ENCODE measurements at places on chromosomes 6 and 20.

DNA sequence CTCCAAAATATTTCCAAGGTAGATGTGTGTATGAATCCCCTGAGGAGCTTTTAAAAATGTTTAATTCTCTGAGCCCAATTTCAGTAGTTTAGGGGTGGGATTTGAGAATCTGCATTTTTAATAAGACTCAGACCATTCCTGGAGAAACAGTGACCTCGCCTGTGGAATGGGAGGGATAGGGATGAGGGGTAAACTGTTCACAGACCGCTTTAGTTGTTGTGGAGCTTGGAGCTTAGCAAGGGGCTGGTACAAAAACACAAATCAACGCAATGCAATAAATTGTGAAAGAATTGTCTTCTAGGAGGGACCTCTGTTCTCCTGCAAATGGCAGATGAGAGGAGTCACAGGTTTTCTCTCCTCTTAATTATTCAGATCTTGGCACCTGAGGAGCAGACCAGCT lies 239.3 kb upstream of the SULF2 start:
- no peak for DNase-seq

- no peak for DNase-seq
Measured at GRCh38 chr6:5067305-5067704, 17.8 kb upstream of the PPP1R3G start.

DNA sequence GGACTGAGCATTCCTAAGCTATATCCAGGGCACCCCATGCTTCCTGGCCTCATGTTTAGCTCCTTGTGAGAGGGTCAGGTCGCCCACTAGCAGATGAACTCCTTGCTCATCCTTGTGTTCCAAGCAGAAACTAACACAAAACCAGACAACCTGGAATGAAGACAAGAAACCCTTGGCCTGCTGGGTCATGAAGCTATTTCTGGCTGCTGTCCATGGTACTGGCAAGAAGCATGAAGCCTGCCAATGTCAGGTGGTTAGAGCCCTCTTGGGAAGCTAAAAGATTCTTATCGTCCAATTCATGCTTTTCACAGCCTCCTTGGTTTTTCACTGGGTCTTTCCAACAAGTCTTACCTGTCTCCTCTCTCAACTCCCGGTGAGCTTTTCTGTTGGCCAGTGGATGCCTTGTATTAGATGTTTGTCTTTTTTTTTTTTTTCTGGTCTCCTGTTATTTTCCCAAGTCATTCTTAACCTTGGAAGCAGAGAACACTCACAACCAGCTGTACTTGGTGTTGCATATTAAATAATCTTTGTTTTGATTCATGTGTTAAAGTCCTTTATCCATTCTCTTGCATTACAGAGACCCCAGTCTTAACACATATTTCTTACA lies 180.3 kb downstream of the ANKRD60 start:
- DNase-seq, result peak; percentile 58

- no peak for DNase-seq
Measured at GRCh38 chr20:35020108-35020928, 64.7 kb downstream of the MYH7B start.

DNA sequence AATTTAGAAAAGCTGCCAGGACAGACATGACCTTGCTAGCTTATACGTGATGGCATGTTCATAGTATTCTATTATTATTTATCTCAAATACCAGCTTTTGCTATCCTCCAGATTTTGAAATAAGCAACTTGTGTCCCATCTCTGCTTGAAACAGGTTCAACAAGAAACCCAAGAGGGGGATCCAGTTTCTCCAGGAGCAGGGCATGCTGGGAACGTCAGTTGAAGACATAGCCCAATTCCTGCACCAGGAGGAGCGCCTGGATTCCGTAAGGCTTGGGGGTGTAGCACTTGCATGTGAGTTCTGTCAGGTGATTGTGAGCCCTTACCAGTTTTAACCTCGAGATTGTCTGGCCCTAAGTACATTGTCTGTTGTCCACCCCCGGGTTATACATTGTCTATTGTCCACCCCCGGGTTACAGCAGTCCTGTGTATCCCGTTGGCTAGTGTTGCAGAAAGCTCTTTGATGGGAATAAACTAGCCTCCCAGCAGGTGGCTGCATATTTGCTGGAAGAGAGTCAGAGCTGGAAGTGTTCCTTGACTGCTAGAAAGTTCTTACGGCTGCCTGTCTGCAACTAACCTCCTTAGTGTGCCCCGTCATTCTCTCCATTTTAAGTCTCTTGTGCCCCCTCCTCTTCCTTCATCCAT lies 61.4 kb upstream of the CSE1L start:
- DNase-seq, result peak; percentile 30

GRCh38 chr20:59788811-59789397 lies 144.5 kb downstream of the SYCP2 start:
- DNase-seq, result no peak

DNA sequence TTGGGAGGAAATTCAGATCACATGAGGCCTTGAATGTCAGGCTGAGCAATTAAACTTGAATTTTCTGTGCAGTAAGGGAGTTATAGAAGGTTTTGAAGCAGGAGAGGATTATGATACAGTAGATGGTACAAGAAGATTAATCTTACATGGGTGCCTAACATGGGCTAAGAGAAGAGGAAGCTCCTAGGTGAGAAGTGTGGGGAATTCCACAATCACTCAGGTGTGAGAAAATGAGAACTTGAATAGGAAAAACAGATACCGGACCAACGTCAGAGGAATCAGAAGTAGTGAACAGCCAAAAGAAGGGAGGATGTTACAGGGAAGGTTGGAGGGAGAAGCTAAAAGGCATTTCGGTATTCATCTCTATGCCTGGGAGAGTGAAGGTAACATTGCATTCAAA lies 250.7 kb upstream of the SLC35B3 start:
- DNase-seq, result no peak

- no peak for DNase-seq
Measured at GRCh38 chr20:58930496-58930895, 50.6 kb upstream of the NELFCD start.

DNA sequence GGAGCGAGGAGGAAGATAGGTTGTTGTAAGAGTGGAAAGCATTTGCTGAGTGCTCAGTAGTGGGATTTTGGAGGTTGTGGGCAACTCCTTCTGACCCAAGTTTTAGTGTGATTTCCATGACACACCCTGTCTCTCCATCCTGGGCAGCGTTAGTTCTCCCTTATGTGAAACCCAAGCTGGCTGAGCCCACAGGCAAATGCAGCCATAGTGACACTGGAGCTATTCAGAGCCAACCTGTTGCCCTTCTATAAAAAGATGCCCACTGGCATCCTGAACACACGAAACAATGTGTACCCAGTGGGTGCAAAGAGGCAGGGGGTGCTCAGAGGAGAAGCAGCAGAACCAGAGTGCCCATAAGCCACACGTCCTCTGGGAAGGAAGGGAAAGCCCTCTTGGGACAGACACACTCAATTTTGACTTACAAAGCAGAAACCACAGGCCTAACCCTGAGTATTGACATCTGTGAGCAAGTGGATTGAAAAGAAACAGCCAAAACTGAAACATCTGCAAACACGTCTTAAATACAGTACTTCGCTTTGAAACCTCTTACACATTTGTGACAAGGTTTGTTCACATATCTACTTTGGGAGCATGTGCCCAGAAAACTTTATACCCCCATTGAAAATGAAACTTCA lies 54.6 kb downstream of the BPIFB1 start:
- DNase-seq, result no peak

GRCh38 chr6:75932067-75932466 lies 140.4 kb downstream of the IMPG1 start:
- DNase-seq, result peak; percentile 47

DNA sequence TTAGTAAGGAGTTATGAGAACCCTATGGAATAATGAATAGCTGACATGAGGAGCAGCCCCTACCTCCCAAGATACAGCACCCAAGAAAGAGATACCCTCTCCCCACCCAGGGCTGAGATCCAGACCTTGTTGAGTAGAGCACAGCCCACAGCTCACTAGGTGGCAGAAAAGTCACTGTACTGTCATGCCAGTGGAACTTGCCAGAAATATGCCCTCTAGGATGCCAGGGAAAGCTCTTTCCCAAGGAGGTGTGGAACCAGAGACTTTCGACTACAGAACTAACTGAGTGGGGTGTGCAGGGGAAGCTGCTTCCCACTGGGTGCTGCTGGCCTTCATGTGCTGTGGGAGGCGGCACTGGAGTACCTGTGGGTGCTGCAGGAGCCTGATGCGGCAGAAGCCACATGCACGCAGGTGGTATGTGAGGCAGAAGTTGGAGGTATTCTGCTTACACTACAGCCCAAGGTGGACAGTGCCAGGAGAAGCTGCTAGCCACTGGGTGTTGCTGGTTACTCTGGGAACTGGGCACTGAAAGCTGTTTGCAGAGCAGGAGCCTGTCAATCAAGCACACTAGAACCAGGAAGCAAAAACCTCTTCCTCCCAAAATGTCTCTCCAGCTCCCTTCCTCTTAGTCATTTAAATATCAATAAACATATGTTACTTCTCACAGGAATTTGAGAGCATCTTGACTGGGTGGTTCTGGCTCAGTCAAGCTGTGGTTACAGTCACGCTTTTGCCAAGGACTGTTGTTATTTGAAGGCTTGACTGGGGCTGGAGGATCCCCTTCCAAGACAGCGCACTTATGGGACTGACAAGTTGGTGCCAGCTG lies 17.8 kb downstream of the ARMC12 start:
- DNase-seq, result no peak

GRCh38 chr20:26216025-26216424 lies 519.4 kb upstream of the ZNF337 start:
- no peak for DNase-seq

DNA sequence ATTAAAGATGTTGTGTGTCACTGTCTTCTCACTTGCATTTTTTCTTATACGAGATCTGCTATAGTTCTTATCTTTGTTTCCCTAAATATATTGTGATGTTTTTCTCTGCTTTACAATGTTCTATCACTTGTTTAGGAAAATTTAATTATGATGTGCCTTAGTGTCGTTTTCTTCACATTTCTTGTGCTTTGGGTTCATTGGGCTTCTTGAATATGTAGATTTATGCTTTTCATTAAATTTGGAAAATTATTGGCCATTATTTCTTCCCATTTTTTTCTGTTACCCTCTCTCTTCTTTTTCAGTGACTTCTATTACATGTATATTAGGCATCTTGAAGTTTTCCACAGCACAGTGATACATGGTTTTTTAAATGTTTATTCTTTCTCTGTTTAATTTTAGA lies 33.4 kb downstream of the CITED2 start:
- DNase-seq, result no peak

DNA sequence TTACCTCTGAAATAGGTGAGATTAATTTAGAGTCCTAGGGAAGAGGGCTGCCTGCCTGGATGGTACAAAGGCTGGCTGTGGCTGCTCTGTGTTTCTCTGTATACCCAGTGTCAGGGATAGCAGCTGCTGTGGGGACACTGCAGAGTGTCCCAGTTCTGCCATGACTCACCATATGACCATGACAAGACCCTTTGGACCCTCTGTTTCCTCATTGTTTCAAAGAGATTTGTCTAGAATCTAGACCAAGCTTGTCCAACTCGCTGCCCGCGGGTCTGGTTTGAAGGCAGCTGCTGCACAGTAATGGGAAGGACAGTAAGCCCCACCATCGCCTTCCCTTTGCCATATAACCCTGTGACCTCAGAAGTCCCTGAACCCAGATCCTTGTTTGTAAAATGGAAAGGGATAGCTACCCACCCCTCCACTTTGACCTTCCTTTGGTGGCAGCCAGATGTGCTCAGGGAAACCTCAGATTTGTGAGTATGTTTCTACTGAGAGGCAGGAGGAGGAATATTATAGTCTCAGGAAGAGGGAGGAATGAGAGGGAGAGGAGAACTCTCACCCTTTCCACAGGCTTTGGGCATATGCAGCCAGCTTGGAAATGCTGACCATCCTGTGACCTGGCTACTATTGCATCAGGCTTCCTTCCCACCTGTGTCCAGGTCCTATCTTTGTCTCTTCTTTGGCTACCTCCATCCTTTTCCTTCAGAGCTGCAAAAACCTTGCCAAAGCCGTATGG lies 14.0 kb downstream of the PLCG1 start:
- peak; percentile 34 for DNase-seq

DNA sequence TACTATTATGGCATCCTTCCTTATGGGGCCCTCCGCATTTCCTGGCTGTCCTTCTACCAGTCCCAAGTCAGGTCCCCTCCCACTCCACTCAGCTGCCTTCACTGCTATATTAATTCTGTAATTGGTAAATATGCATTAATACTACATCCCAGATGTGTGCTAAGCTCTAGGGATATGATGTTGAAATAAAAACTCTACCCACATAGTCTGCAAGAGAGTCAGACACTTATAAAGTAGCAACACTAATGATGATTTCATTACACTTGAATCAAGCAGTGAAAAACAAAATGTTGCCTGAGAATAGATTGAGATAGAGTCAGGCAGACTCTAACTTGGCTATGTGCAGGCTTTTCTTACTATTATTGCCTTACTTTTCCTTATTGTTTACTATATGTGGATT lies 62.4 kb downstream of the AIG1 start:
- DNase-seq, result no peak

DNA sequence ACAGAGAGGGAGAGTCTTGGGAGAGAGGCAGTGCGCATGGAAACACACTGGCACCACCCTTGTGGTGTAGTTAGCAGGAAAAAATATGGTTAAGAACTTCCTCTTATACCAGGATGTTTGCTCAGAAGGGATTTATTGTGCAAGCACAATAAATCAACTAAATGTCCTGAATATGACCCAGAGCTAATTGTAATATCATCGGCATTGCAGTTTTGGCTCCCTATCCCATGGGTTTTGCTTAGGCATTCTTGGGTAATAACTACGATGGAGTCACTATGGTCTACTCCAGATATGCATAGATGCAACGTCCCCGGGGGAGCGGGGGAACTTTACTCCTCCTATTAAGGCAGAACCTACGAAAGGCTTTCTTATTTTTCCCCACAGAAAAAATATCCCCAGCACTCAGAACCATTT lies 751.6 kb downstream of the EYS start:
- DNase-seq, result no peak

GRCh38 chr6:149935668-149936067 lies 6.1 kb upstream of the ULBP2 start:
- no peak for DNase-seq

- DNase-seq, result no peak
Measured at GRCh38 chr6:149342525-149342924, 25.0 kb downstream of the TAB2 start.

DNA sequence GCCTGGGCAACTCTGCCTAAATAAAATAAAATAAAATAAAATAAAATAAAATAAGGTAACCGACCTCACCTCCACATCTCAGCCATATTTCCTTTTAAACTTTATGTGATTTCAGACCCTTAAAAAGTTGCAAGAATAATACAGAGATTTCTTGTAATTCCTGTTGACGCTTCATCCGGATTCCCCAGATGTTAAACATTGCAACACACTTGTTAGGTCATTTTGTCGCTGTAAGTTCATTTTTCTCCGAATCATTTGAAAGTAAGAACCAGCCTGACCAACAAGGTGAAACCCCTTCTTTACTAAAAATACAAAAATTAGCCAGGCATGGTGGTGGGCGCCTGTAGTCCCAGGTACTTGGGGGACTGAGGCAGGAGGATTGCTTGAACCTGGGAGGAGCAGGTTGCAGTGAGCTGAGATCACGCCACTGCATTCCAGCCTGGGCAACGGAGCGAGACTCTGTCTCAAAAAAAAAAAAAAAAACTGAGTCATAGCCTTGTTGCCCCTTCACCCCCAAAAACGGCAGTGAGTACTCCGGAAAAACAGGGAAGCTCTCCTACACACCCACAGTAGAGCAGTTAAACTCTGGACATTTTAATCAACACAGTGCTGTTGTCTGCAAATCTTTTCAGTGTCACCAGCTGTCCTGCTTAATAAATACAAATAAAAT lies 5.9 kb downstream of the PYGB start:
- no peak for DNase-seq
